Inflammatory macrophage treated with lipopolysaccharide for 4 hours (primary cell): ENCODE measurements at places on chromosomes 5 and 9.

GRCh38 chr5:95554647-95555548 is at the start of the genes ARSK and SKIC3:
ARSK (plus strand) TSS chr5:95555101; CDS start chr5:95555279, 178 bp downstream.
SKIC3 (minus strand) TSS chr5:95554977; CDS start chr5:95547150, 7,827 bp downstream.
- peak; percentile 98 for DNase-seq

DNA sequence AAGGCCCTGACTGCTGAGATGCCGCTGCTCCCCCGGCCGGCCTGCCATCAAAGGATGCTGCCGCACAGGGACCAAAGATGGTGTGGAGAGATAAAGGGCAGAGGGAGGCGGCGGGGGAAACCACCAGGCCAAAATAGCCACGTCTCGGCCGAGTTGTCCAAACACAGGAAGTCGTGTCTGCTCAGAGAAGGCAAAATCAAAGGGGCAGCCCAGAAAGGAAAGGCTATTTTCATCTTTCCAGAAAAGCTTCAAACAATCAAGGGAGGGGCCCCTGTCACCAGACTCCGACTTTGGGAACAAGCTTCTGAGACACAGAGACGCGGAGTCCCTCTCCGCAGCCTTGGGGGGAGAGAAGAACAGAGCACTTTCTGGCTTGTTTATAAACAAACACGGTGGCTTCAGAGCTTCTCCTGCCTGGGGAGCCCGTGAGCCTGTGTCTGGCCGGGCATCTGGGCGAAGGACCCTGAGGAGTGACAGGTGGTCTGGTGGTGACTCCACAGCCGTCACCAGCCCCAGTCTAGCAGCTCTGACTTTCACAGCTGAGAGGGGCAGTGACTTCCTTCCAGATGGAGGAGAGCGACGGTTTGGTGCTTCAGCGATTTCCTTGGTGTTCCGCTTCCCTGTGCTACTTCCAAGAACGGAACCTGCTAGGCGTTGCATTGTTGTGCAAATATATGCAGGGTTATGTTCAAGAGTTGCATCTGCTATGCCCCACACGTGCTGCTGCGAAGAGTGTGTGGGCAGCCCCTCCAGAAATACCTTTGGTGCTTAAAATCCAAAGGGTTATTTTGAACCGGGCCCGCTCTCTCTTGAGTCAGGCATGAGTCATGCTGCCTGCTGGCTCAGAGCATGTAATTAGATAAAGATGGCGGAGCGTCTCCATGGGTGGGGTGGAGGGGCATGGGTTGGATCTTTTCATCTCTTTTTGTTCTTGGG is 24.0 kb downstream of the ADAMTSL2 start:
- DNase-seq, result peak; percentile 56

DNA sequence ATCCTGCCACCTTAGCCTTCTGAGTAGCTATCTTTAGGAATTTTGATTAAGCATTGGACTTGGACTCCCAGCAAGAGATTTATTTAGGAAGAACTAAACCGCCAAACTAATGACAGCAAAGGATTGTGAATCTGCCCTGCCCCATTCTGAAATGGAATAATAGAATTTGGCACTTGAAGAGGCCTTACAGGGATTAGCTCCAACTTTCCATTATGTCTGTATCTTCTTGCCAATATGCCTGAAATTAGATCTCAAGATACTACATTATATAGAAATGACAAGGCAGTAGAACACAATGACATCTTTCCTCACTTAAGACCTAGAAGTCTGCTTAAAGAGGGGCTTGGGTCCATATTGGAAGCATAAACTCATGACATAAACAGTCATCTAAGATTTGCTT is 77.0 kb upstream of the DPYSL3 start:
- DNase-seq, result no peak

DNA sequence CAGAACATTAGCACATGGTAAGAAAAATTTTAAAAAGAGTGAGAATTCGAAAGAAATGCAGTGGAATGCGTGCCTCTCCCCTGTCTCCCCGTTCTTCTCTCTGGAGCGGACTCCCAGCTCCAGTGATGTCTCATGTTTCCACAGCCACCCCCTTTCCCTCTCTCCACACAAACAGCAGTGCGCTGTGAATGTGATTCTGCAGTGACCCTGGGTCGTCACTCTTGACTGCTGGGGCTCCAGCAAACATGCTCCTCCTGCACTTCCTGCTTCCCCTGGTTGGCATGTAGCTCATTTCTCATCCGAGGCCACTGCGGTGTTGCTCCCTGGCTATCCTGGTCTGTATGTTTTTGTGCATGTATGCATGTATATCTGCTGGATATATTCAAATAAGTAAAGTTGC is 13.3 kb downstream of the PHF2 start:
- DNase-seq, result no peak

- DNase-seq, result no peak
Observed at GRCh38 chr5:96468956-96469355, 35.9 kb upstream of the PCSK1 start.

- DNase-seq, result no peak
Observed at GRCh38 chr5:140341591-140341990, 4.8 kb downstream of the HBEGF start.

- DNase-seq, result no peak
Observed at GRCh38 chr5:139755892-139756671, 39.5 kb upstream of the PSD2 start.

- DNase-seq, result no peak
Observed at GRCh38 chr5:878125-878524, 14.5 kb downstream of the BRD9 start.

- DNase-seq, result no peak
Observed at GRCh38 chr5:112312295-112313275, 106.5 kb downstream of the EPB41L4A start.

DNA sequence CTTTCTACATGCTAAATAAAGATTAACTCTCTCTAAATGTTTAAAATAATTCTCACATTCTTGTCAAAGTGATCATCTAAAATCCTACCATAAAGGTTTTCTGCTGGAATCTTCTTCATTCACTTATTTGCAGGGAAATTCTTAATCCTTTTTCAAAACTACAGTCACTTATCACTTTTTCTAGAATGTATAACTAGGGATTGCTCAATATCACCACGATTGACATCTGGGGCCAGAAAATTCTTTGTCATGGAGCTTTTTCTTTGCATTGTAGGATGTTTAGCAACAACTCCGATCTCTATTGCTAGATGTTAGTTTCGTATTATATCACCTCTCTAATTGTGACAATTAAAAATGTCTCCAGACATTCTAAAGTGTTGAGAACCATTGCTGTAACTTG is 344.9 kb upstream of the PIK3R1 start:
- DNase-seq, result no peak

GRCh38 chr5:79518718-79519117 is 4.8 kb upstream of the HOMER1 start:
- no peak for DNase-seq

GRCh38 chr5:138482638-138483037 is 17.4 kb downstream of the EGR1 start:
- DNase-seq, result no peak

DNA sequence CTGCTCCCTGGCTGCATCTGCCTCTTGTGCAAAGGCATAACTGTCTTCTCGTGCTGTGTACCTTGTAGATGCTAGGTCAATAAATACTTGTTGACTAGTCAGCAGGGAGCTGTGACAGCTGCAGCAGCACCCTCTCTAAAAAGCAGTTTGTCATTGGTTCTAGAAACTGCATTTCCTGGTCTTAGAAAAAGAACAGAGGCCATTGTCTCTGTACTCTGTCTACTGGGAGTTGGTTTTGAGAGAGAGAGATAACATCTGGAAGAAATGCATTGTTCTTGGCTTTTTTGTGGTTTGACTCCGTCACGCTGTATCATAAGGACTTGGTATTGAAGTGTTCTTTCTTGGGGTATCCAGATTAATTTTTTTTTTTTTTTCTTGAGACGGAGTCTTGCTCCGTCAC is 32.3 kb downstream of the SH3GLB2 start:
- no peak for DNase-seq
